ENCODE measurements at places on chromosomes 12 and 14. TPM values are rescaled to one million over a fixed set of nuclear protein-coding genes. Genes with fewer than 3 reads are reported as not detected.

- no peak overlapping the region for H3K4me3 ChIP-seq
- no peaks in the 10 kb centered on the region for H3K36me3 ChIP-seq
- H3K27ac ChIP-seq = no peak overlapping the region
- DNase-seq = no peak
- H3K4me1 ChIP-seq = no peaks in the 10 kb centered on the region
Observed at GRCh38 chr12:68755536-68756243, 9.7 kb downstream of the SLC35E3 start.

DNA sequence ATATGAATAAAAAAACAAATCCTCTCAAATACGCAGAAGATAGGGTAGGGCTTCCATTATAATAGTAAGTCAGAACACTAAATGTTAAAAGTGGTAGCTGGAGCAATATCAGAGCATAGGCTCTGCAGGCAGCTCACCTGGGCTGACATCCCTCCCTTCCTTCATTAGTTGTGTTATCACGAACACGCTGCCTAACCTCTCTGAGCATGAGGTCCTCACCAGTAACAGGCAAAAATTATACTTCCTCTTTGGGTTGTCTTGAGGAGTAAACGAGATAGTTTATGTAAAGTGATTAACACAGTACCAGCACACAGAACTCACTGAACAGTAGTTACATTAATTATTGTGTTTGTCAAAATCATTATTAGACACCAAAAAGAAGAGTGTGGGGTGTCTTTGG lies 154.3 kb downstream of the STXBP6 start:
- no peaks in the 10 kb centered on the region for H3K36me3 ChIP-seq
- H3K4me3 ChIP-seq = no peak overlapping the region
- H3K4me1 ChIP-seq = no peaks in the 10 kb centered on the region
- H3K27ac ChIP-seq = peak overlapping the region; percentile 14

DNA sequence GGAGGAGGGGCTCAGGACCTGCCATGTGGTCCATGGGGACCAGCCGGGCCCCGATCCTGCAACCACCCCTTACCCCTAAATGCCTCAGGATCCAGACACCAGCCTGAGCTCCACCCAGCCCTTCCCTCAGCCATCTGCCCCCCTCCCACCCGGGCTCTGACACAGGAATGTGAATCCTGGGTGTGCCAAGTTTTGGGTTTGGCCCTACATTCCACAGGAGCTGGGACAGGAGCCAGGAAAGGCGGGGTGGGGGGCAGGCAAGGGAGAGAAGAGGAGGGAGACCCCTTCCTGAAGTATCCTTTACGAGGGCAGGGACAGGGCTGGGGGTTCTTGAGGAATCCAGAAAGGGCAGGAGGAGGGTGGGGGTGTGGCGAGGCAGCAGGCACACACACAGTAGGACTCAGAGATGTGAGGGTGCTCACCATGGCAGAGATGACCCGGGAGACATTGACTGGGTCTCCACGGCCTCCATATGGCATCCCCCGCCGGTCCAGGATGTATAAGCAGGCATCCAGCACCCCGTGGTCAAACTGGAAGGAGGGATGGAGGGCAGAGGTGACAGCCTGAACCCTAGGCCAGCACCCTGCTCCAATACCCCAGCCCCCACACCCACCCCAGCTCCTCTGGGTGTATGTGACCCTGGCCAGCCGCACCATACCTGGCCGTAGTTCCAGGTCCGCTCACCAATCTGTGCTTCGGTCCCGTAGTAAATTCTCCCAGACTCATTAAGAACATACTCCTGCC lies 3.5 kb downstream of the TGM1 start:
- no peaks in the 10 kb centered on the region for H3K27me3 ChIP-seq
- H3K27ac ChIP-seq = peak overlapping the region; percentile 87
- peaks cover 78% of the 10 kb centered on the region for H3K36me3 ChIP-seq
- no peak for DNase-seq

- peaks cover 19% of the 10 kb centered on the region for H3K36me3 ChIP-seq
- no peak for DNase-seq
- H3K4me1 ChIP-seq = no peaks in the 10 kb centered on the region
- no peaks in the 10 kb centered on the region for H3K27me3 ChIP-seq
Observed at GRCh38 chr14:44898551-44898950, 63.2 kb downstream of the KLHL28 start.

GRCh38 chr14:102442241-102443211 lies 67.0 kb downstream of the ANKRD9 start:
- no peak overlapping the region for H3K27ac ChIP-seq
- H3K4me3 ChIP-seq = no peak overlapping the region
- H3K36me3 ChIP-seq = peaks cover 15% of the 10 kb centered on the region
- no peaks in the 10 kb centered on the region for H3K27me3 ChIP-seq
- no peak for DNase-seq

DNA sequence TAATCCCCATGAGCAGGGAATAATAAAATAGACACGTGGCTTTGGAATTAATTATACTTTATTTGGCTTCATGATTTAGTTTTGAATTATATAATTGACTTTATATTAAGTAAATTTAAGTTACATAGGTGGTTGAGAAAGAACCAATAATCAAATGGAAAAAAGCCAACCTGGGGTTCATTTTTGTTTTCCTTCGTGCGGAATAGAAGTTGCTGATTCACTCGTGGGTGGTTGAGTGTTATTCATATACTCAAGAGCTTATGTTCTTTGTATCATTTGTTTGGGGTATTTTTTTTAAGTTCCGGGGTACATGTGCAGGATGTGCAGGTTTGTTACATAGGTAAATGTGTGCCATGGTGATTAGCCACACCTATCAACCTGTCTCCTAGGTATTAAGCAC lies 58.0 kb downstream of the ZNF664 start:
- no peak overlapping the region for H3K4me3 ChIP-seq
- no peak for DNase-seq
- H3K4me1 ChIP-seq = no peaks in the 10 kb centered on the region

DNA sequence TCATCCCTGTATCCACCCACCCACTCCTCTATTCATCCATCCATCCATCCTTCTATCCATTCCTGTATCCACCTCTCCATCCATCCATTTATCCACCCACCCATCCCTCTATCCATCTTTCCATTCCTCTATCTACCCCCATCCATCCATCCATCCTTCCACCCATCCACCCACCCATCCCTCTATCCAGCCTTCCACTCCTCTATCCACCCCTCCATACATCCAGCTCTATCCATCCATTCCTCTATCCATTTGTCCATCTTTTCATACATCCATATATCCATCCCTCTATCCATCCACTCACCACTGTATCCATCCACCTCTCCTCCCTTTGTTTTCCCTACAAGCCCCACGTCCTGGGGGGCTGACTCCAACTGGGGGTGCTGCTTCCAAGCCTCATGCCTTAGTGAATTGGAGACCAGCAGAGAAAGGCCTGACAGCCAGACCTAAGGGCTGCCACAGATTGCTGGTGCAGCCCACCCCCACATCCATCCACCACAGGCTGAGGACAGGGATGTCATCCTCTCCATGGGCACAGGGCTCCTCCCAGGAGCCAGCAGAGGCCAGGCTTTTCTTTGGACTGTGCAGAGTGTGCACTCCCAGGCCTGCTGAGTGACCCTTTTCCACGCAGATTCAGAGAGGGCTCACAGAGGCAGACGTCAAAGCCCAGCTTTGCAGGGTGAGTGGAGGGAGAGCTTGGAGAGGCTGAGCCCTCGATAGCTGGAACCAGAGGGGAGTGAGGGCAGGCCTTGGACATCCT lies 18.9 kb upstream of the GPR132 start:
- H3K27ac ChIP-seq = no peak overlapping the region

- H3K4me1 ChIP-seq = no peaks in the 10 kb centered on the region
- no peak for DNase-seq
- H3K36me3 ChIP-seq = no peaks in the 10 kb centered on the region
- no peaks in the 10 kb centered on the region for H3K27me3 ChIP-seq
- no peak overlapping the region for H3K27ac ChIP-seq
Observed at GRCh38 chr12:125283521-125283920, 218.3 kb downstream of the AACS start.

- no peak for DNase-seq
- H3K4me3 ChIP-seq = no peak overlapping the region
- no peak overlapping the region for H3K27ac ChIP-seq
- H3K4me1 ChIP-seq = no peaks in the 10 kb centered on the region
- no peaks in the 10 kb centered on the region for H3K36me3 ChIP-seq
Observed at GRCh38 chr14:93953263-93953662, 23.1 kb downstream of the ASB2 start.

GRCh38 chr14:89340200-89341181 lies 76.5 kb downstream of the FOXN3 start:
- H3K4me3 ChIP-seq = no peak overlapping the region
- peaks cover 9% of the 10 kb centered on the region for H3K36me3 ChIP-seq
- peak overlapping the region; percentile 75 for H3K27ac ChIP-seq
- peaks cover 48% of the 10 kb centered on the region for H3K4me1 ChIP-seq
- no peaks in the 10 kb centered on the region for H3K27me3 ChIP-seq

DNA sequence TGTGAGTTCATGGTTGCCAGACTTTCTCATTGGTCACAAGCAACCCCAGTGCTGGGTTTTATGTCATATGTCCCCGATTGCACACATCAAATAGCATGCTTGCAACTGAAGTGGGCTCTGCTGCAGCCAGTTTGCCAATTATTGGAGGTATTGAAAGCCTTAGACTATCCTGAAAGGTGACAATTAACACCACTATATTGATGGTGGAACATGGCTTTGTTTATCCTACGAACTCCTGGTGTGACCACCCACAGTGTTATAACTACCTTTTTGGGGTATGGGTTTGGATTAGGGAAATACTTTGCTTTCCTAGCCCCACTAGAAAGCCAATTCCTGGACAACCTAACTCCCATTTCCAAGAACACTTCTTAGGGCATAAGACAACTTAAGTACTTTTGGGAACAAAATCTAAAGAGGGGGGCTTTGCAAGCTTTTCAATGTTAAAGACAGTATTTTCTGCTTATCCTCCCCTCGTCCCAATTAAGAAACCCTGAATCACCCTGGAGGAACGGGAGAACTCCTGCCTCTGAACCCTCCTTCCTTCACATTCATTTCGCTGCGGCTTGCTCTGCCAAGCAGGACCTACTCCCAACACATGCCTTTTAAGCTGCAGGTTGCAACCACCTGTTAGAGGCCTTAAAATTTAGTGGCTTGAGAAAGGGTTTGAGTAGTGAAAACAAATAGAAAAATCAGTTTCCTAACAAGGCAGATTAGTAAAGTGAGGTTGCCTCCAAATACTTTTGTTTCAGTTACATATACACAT lies 80.3 kb upstream of the RBM19 start:
- no peaks in the 10 kb centered on the region for H3K36me3 ChIP-seq
- no peak for DNase-seq
- H3K4me3 ChIP-seq = no peak overlapping the region
- no peak overlapping the region for H3K27ac ChIP-seq
- H3K4me1 ChIP-seq = no peaks in the 10 kb centered on the region

MUCL1 gene
- total RNA-seq = not detected

VRTN gene
- total RNA-seq = not detected

DNA sequence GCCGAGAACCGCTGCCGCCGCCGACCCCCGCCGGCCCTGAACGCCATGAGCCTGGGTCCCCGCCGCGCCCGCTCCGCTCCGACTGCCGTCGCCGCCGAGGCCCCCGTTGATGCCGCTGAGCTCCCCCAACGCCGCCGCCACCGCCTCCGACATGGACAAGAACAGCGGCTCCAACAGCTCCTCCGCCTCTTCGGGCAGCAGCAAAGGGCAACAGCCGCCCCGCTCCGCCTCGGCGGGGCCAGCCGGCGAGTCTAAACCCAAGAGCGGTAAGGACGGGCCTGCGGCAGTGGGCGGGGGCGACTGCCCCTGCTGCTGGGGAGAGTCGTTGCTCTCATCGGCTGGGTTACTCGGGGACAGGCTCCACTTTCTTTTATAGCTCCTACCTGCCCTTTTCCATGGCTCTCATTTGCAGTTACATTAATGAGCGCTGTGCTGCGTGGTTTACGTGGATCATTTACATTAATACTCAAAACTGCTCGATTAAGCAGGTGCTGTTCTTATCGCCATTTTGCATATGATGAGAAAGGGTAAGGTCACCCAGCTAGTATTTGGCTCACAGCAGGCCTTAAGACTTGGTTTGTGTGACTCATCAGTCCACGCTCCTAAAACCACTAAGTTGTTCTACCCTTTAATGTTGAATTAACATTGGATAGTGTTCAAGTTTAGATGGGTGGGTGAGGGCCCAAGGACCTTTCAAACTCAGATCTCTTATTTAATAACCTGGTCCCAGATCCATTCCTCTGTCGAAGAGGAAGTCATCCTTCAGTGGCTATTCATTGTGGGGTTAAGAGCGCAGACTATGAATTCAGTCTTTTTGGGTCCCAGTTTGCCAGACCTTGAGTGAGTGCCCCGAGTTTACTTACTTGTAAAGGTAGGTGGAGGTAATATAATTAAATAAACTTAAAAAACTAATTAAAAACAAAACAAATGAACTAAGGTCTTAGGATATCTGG lies 823 bp downstream of the RNF10 start:
- peak overlapping the region; percentile 90 for H3K4me3 ChIP-seq
- DNase-seq = peak; percentile 12
- no peaks in the 10 kb centered on the region for H3K27me3 ChIP-seq
- peaks cover 9% of the 10 kb centered on the region for H3K36me3 ChIP-seq

GRCh38 chr14:103699901-103700752 lies 15.1 kb downstream of the XRCC3 start:
- H3K27ac ChIP-seq = no peak overlapping the region
- DNase-seq = no peak
- H3K4me1 ChIP-seq = peaks cover 94% of the 10 kb centered on the region
- no peak overlapping the region for H3K4me3 ChIP-seq
- H3K27me3 ChIP-seq = no peaks in the 10 kb centered on the region

PRKAB1 gene
- 217 TPM for total RNA-seq

GYS2 gene
- total RNA-seq = 3.7 TPM

DNA sequence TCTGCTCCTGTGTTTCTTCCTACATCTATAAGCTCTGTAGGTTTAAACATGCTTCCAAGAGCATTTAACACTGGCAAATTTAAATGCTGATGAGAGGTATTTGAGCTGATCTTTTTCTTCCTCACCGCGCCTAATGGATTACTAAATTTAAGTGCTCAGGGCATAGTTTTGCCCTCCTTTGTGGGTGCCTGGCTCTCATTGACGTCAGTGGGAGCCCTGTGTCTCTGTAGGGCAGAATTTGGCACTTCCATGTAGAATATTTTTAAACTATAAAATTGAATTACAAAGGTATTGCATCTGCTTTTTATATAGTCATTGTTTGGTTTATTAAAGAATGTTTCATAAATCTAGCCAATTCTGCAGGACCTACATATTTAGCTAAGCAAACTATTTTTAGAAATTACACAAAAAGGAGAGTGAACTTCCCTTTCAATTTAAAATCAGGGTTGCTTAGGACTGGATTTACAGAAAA lies 444.8 kb downstream of the AEBP2 start:
- no peaks in the 10 kb centered on the region for H3K27me3 ChIP-seq
- peaks cover 4% of the 10 kb centered on the region for H3K4me1 ChIP-seq
- H3K36me3 ChIP-seq = no peaks in the 10 kb centered on the region
- H3K27ac ChIP-seq = no peak overlapping the region

All from esophagus squamous epithelium (tissue), 5 donors.